ENCODE measurements at places on chromosomes 7 and 10. TPM values are rescaled to one million over a fixed set of nuclear protein-coding genes. Genes with fewer than 3 reads are reported as not detected.
A peak's percentile ranks its signal among the peaks of the same experiment; 100 is the strongest.

- H3K4me1 ChIP-seq, result peaks cover 16% of the 10 kb centered on the region
- H3K27me3 ChIP-seq, result no peaks in the 10 kb centered on the region
- H3K36me3 ChIP-seq, result no peaks in the 10 kb centered on the region
Measured at GRCh38 chr7:20307119-20307518, 23.6 kb upstream of the ITGB8 start.

- peaks cover 9% of the 10 kb centered on the region for H3K36me3 ChIP-seq
- H3K27ac ChIP-seq, result no peak overlapping the region
- DNase-seq, result no peak
Measured at GRCh38 chr10:13668126-13668525, 81.4 kb downstream of the PRPF18 start.

GRCh38 chr10:122852261-122852660 lies 6.6 kb upstream of the CUZD1 start:
- no peak overlapping the region for H3K4me3 ChIP-seq
- DNase-seq, result no peak
- H3K27ac ChIP-seq, result no peak overlapping the region

DNA sequence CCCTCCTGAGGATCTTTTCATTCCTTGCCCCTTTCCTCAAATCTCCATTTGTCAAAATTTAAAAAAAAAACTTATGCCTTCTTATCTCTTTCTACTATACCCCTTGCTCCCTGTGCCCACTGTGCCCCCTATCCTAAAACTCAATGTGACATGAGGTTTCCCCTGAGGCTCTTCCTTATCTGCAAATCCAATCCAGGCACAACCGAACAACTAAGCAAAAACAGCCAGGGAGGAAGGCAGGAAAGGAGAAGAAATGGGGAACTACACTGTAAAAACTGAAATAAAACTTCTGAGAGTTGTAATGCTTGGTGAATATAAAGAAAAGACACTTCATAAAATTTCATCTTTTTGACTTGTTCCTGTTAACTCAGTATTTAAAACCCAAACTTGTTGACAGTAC lies 54.2 kb downstream of the CRPPA start:
- H3K4me1 ChIP-seq, result no peaks in the 10 kb centered on the region
- no peaks in the 10 kb centered on the region for H3K36me3 ChIP-seq
- H3K27ac ChIP-seq, result no peak overlapping the region
- DNase-seq, result no peak

DNA sequence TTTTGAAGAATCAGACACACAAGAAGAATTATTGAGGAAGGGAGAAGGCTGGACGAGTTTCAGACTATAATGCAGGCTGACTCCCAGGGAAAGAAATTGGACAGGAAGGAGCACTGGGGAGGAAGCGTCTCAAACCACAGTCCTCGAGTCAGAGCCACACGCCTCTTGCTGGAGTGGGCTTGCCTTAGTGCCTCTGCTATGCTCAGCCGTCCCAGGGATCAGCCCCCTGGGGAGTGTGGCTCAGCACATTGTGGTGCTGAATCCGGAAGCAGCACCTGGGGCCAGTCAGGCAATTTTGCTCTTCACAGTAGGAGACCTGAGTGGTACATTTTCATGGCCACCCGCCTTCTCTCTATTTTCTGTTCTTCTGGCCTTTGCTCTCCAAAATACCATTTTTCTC lies 67.4 kb upstream of the SLC35G1 start:
- no peak overlapping the region for H3K27ac ChIP-seq
- H3K36me3 ChIP-seq, result no peaks in the 10 kb centered on the region
- peak; percentile 70 for DNase-seq
- no peak overlapping the region for H3K4me3 ChIP-seq
- H3K27me3 ChIP-seq, result no peaks in the 10 kb centered on the region
- no peaks in the 10 kb centered on the region for H3K4me1 ChIP-seq

DNA sequence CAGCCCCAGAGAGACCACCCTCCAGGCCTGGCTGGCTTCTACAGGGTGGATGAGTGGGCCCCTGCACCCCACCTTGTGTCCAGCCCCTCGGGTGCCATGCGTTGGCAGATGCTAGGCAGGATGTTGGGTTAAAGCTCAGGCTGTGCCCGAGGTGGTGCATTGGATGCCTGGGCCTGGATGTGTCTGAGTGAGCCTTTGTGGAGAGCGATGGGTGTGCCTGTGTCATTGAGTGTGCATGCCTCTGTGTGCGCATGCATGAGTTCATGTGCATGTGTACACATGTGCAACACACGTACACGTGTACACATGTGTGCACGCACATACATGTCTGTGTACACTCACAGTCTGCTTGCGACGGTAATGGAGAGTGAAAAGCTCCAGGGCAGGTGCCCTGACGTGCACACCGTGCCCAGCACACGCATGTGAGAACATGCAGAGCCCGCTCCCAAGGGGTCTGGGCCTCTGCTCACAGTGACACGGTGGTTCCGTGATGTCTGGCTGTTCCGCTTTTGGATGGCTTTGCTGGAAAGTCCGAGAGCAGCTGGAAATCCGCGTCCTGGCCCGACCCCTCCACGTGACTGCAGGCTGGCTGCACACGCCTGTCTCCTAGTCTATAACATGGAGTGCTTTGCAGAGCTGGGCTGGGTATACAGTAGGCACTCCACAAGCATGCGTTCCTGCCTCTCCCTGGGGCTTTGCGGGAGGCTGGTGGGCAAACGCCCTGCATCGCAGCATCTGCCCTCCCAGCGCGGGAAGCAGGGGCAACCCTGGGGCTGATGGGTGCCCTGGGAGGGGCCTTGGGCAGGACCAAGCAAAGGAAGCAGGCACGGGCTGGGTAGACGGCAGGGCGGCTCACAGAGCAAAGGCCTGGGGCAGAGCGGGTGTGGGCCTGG lies 36.9 kb downstream of the ELFN1 start:
- no peak overlapping the region for H3K4me3 ChIP-seq
- no peak overlapping the region for H3K27ac ChIP-seq
- DNase-seq, result no peak
- H3K36me3 ChIP-seq, result peaks cover 22% of the 10 kb centered on the region
- no peaks in the 10 kb centered on the region for H3K4me1 ChIP-seq

- H3K4me1 ChIP-seq, result no peaks in the 10 kb centered on the region
- no peak overlapping the region for H3K4me3 ChIP-seq
- DNase-seq, result no peak
- no peaks in the 10 kb centered on the region for H3K27me3 ChIP-seq
- no peak overlapping the region for H3K27ac ChIP-seq
Measured at GRCh38 chr10:47440207-47440606, 43.7 kb downstream of the ANXA8 start.

GRCh38 chr7:23009303-23009702 lies 4.6 kb downstream of the HYCC1 start:
- no peak for DNase-seq
- no peak overlapping the region for H3K4me3 ChIP-seq
- peaks cover 63% of the 10 kb centered on the region for H3K4me1 ChIP-seq
- no peaks in the 10 kb centered on the region for H3K27me3 ChIP-seq
- H3K27ac ChIP-seq, result no peak overlapping the region

GRCh38 chr10:61705022-61705613 lies 42.4 kb downstream of the CABCOCO1 start:
- no peak for DNase-seq
- H3K4me3 ChIP-seq, result no peak overlapping the region
- H3K4me1 ChIP-seq, result peaks cover 13% of the 10 kb centered on the region
- no peaks in the 10 kb centered on the region for H3K36me3 ChIP-seq
- H3K27ac ChIP-seq, result no peak overlapping the region

DNA sequence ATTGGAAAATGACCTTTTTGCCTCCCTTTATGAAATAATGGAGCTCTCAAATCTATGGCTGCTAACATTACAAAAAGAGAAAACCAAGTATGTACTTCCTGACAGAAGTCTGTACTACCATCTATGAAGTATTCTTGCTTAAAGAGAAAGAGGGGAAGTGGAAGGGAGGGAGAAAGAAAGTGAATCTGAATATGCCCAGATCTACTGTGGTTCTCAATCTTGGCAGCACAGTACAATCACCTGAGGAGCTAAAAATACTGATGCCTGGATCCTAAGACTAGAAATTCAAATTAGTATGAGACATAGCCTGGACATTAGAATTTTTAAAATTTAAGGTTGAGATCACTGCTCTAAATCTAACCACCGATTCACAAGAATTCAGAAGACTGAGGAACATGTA lies 85.2 kb downstream of the IGF2BP3 start:
- no peaks in the 10 kb centered on the region for H3K4me1 ChIP-seq
- no peak for DNase-seq
- no peaks in the 10 kb centered on the region for H3K27me3 ChIP-seq
- no peaks in the 10 kb centered on the region for H3K36me3 ChIP-seq

GRCh38 chr10:71873582-71874211 lies 22.6 kb upstream of the PSAP start:
- no peak overlapping the region for H3K4me3 ChIP-seq
- DNase-seq, result no peak
- H3K27me3 ChIP-seq, result no peaks in the 10 kb centered on the region
- no peaks in the 10 kb centered on the region for H3K36me3 ChIP-seq
- H3K27ac ChIP-seq, result no peak overlapping the region

DNA sequence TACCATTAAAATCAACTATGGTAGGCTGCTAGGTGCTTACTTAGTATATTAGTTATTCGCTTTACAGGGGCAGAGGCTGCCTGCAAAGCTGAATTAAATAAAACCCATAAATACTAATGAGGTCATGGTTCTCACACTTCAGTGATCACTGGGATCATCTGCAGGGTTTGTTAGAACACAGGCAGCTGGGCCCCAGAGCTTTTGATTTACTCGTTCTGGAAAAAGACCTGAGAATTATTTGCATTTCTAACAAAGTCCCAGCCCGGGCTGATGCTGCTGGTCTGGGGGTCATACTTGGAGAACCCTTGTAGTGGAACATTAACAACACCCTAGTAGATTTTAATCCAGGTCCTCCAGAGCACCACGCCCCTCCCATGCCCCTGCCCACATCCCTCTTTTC lies 8.5 kb downstream of the UCN3 start:
- no peak for DNase-seq
- no peaks in the 10 kb centered on the region for H3K36me3 ChIP-seq
- H3K27ac ChIP-seq, result no peak overlapping the region
- no peaks in the 10 kb centered on the region for H3K4me1 ChIP-seq

GRCh38 chr10:117352724-117353123 lies 22.5 kb downstream of the PDZD8 start:
- no peak overlapping the region for H3K27ac ChIP-seq
- no peaks in the 10 kb centered on the region for H3K27me3 ChIP-seq
- H3K4me1 ChIP-seq, result peaks cover 13% of the 10 kb centered on the region
- H3K4me3 ChIP-seq, result no peak overlapping the region

GRCh38 chr7:6556196-6556595 lies 4.9 kb upstream of the GRID2IP start:
- peaks cover 11% of the 10 kb centered on the region for H3K27me3 ChIP-seq
- H3K4me1 ChIP-seq, result no peaks in the 10 kb centered on the region
- no peak overlapping the region for H3K27ac ChIP-seq
- H3K4me3 ChIP-seq, result no peak overlapping the region
- no peaks in the 10 kb centered on the region for H3K36me3 ChIP-seq
- DNase-seq, result no peak

DNA sequence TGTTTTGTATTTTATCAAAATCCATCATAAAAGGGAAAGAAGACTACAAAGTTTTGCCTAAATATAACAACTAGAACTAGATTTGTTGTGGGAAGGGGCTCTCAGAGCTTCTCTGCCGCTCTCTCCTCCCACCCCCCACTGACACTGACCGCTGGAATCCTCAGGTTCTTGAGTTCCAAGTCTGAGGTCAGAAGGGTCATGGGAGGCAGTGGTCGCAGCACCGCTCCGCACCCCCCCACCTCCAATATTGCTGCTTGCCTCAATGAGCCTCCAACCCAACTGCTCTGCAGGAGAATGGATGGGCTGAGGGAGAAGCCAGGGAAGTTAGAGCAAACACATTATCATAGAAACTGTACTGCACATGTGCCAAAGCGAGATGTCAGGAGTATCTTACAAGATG lies 359.4 kb downstream of the GRID1 start:
- H3K27me3 ChIP-seq, result no peaks in the 10 kb centered on the region
- H3K36me3 ChIP-seq, result no peaks in the 10 kb centered on the region
- H3K4me1 ChIP-seq, result no peaks in the 10 kb centered on the region
- no peak overlapping the region for H3K27ac ChIP-seq
- no peak overlapping the region for H3K4me3 ChIP-seq
- DNase-seq, result no peak

GRCh38 chr10:132926777-132927650 lies 15.4 kb downstream of the CFAP46 start:
- peaks cover 10% of the 10 kb centered on the region for H3K27me3 ChIP-seq
- no peak for DNase-seq
- H3K27ac ChIP-seq, result no peak overlapping the region
- H3K4me1 ChIP-seq, result no peaks in the 10 kb centered on the region
- H3K4me3 ChIP-seq, result no peak overlapping the region
- no peaks in the 10 kb centered on the region for H3K36me3 ChIP-seq

GRCh38 chr7:143245123-143245522 lies 18.1 kb upstream of the GSTK1 start:
- H3K27me3 ChIP-seq, result no peaks in the 10 kb centered on the region
- no peaks in the 10 kb centered on the region for H3K36me3 ChIP-seq
- H3K27ac ChIP-seq, result no peak overlapping the region
- no peak overlapping the region for H3K4me3 ChIP-seq
- no peak for DNase-seq

DNA sequence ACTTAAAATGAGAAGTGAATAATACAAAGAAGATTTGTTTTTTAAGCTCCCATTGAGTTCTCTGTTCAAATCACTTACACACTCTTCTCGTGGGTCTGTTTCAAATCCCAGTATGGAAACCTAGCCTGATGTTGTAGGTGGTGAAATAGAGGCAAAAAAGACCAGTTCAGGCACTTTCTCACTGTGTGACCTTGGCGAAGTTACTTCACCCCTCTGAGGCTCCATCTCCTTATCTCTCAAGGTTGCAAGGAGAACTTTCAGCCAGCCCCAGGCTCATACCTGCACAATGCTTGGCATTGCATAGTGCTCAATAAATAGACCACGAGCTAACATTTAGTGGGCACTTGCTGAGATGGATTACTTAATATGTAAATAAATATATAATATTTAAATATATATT lies 90.1 kb downstream of the PRLHR start:
- no peak overlapping the region for H3K27ac ChIP-seq
- no peaks in the 10 kb centered on the region for H3K36me3 ChIP-seq
- H3K4me3 ChIP-seq, result no peak overlapping the region
- H3K4me1 ChIP-seq, result no peaks in the 10 kb centered on the region

DNA sequence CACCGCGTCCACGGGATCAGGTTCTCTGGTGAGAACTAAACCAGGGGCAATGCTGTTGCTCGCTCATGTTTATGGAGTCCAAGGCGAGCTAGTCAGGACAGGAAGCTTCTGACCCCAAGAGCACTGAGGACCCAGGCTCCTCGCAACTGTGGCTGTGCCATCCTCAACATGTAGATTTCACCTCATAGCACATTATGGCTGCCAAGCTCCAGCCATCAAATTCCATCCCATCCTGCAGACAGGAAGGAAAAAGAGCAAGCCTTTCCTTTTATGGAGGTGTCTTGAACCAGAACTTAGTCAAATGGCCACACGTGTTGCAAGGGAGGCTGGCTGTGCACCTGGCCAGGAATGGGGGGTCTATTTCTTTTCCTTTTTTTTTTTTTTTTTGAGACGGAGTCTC lies 16.1 kb upstream of the NKX6-2 start:
- no peaks in the 10 kb centered on the region for H3K36me3 ChIP-seq
- H3K27me3 ChIP-seq, result no peaks in the 10 kb centered on the region
- no peaks in the 10 kb centered on the region for H3K4me1 ChIP-seq
- H3K27ac ChIP-seq, result no peak overlapping the region
- DNase-seq, result no peak
- no peak overlapping the region for H3K4me3 ChIP-seq

The OPALIN gene
- total RNA-seq, result not detected

The STRIP2 gene
- 2.1 TPM for total RNA-seq

The LIPK gene
- total RNA-seq, result not detected

The JCAD gene
- 64.2 TPM for total RNA-seq

The DBF4 gene
- total RNA-seq, result 9.8 TPM

The PTPN12 gene
- total RNA-seq, result 94.9 TPM

The ZNF804B gene
- not detected for total RNA-seq

The SYT15 gene
- total RNA-seq, result 6.1 TPM
